Activated CD4-positive, alpha-beta T cell treated with anti-CD3 and anti-CD28 coated beads, Interleukin-2, amount 50 U/mL, for 4 hours (primary cell): ENCODE measurements at places on chromosomes 16 and 17.

GRCh38 chr17:63082273-63082861, 116.3 kb downstream of the TANC2 start:
- DNase-seq, result no peak

DNA sequence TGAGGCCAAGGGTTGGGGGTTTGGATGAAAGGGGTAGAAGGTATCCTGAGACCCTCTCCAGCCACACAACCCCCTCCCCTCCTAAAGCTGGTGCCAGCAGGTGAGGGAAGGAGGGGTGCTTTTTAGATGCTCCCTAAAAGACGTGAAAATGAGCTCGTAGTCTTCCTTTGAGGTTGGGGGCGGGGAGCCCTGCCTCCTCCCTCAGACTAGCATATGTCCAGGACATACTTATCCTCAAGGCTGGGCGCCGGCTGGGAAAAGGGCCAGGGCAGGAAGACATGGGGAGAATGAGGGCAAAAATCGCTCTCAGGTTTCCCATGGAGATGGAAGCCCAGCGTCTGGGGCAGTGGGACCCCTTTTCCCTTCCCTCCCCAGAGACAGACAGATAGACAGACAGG, 26.7 kb downstream of the SRCIN1 start:
- no peak for DNase-seq

GRCh38 chr16:7745276-7745675, 412.6 kb downstream of the RBFOX1 start:
- no peak for DNase-seq

GRCh38 chr16:51155199-51155607, 4.1 kb upstream of the SALL1 start:
- DNase-seq, result no peak

- DNase-seq, result no peak
Measured at GRCh38 chr17:66789093-66789492, 45.8 kb upstream of the CACNG5 start.

DNA sequence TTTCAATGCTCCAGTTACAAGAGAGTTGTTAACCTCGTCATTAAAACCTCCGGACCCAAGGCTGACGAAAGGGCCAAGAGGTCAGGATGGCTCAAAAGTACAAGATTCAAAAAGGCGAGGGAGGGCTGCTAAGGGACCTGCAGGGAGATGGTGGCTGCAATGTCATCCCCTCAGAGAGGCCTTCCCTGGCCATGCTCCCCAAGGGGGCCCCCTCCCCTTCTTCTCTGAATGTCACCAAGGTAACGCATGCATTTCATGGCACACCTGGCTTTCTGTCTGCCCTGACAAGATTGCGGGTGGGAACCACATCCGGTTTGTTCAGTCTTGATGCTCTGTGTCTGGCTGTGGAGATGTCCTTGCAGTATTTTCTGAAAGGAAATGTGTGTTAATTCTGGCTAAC, 89.9 kb downstream of the C16orf78 start:
- DNase-seq, result peak; percentile 46

DNA sequence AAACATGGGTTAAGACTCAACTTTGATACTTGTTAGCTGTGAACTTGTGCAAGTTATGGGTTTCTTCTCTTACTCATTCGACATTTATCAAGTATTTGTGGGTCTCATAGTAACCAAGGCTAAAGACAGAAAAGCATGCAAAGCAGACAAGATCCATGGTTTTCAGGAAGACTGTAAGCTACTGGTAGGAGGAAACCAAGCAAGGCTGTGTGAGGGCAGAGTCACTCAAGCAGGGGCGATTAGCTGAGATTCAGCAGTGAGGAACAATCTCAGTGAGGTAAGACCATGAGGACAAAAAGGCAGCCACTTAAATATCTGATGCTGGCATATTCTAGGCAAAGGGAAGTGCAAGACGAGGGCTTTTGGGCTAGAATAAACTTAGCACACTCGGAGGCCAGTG, 29.5 kb downstream of the MBTD1 start:
- DNase-seq, result no peak

DNA sequence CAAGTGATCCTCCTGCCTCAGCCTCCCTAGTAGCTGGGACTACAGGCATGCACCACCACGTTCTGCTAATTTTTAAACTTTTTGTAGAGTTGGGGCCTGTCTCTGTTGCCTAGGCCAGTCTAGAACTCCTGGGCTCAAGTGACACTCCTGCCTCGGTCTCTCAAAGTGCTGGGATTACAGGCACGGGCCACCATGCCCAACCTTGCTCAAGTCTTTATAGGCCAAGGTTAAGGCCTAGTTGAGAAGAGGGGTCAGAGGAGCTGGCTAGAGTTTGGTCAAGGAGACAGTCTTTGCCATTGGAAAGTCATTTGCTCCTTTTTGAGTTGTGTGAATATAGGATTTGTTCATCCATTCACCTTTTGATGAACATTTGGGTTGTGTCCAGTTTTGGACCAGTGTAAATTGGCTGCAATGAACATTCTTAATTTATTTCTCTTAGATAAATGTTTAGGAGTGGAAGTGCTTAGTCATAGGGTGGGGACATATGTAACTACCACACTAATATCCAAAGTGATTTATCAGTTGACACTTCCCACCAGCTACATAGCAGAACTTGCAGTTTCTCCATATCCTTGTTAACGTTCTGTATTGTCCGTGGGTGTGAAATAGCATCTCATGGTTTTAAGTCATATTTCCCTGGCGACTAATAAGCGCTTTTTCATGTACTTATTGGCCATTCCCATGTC, 30.7 kb upstream of the ARHGAP17 start:
- no peak for DNase-seq

DNA sequence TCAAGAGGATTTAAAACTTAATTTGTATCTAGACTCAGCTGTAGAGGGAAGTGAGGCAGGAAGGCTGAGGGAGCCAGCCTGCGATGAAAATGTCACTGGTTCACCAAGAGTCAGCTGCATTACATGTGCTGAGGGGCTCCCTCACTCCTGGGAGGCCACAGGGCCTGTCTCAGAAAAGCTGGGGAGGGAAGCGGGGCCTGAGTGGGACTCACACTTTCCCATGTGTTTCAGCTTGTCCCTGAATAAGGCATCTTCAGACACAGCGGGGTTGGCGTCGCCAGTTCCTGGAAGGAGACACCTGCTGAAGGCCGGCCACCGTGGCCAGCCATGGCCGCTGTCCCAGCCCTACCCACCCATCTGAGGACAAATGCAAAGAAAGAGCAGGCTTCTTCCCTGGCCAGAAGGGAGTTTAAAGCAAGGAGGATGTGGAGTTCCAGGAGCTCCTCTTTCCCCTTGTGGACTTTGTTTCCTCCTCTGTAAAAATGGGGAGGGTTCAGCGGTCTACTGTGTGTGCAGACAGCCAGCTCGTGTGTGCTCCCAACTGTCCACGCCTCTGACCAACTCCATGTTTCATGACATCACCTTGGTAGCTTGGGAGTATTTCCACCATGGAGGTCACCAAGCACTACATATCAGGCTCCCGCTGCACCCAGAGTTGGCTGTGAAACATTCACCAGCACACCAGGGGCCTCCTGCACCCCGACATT, 19.2 kb upstream of the MRPS23 start:
- DNase-seq, result no peak

- DNase-seq, result no peak
Measured at GRCh38 chr16:1734123-1734522, 28.1 kb downstream of the MAPK8IP3 start.

DNA sequence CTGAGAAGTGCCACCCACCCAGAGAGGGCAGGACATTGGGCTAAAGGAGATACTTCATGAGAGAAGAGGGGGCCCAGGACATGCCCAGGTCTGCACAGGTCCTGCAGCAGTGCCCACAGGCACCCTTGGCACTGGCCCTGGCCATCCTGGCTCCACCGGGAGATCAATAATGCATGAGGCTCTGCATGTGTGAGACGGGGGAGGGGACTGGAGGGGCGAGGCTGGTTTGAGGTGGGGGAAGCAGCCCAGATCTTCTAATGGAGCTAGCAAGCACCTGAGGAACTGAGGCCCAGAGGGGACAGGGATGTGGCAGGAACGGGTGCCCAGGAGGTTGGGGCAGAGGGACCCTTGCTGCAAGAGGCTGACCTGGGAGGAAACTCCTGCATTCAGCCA, 567 bp downstream of the OSBPL7 start:
- DNase-seq, result no peak

GRCh38 chr17:7204336-7204735, 15.3 kb downstream of the DLG4 start:
- no peak for DNase-seq

GRCh38 chr17:5705081-5705875, 121.0 kb upstream of the NLRP1 start:
- DNase-seq, result no peak

DNA sequence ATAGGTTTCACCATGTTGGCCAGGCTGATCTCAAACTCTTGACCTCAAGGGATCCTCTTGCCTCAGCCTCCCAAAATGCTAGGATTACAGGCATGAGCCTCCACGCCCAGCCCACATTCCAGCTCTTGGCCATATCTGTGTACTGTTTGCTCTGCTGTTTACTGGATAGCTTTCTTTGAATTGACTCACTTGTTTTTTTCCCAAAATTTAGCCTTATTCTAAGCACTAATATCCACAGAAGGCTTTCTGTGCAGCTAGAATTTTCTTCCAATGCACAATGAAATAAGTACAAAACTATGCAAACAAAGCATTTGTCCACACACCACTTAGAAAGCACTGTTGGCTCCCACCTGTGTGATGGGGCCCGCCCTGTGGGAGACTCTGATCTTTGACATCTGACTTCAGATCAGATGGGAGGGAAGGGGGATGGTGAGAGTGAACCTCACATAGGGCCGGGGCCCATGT, 72.2 kb downstream of the CLEC16A start:
- no peak for DNase-seq
